ENCODE measurements at places on chromosomes 7 and 10.

GRCh38 chr10:43099928-43100327 is 23.1 kb downstream of the RET start:
- DNase-seq, result no peak

DNA sequence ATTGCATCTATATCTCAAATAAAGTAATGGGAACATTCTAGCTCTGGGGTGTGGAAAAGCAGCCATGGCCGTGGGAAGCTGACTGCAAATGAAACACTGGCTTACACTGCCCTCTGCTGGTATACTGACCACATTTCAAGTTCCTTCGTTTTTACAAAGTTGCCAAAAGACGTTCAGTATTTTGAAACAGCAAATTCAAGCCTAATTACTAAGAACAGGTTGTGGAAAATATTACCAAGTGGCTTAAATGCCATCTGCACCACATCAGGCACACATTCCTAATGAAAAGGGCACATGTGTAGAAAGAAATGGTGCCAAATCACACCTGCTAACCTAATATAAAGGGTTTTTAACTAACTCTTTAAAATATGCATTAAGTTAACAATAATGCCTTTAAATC is 83.9 kb downstream of the JAZF1 start:
- DNase-seq, result no peak

DNA sequence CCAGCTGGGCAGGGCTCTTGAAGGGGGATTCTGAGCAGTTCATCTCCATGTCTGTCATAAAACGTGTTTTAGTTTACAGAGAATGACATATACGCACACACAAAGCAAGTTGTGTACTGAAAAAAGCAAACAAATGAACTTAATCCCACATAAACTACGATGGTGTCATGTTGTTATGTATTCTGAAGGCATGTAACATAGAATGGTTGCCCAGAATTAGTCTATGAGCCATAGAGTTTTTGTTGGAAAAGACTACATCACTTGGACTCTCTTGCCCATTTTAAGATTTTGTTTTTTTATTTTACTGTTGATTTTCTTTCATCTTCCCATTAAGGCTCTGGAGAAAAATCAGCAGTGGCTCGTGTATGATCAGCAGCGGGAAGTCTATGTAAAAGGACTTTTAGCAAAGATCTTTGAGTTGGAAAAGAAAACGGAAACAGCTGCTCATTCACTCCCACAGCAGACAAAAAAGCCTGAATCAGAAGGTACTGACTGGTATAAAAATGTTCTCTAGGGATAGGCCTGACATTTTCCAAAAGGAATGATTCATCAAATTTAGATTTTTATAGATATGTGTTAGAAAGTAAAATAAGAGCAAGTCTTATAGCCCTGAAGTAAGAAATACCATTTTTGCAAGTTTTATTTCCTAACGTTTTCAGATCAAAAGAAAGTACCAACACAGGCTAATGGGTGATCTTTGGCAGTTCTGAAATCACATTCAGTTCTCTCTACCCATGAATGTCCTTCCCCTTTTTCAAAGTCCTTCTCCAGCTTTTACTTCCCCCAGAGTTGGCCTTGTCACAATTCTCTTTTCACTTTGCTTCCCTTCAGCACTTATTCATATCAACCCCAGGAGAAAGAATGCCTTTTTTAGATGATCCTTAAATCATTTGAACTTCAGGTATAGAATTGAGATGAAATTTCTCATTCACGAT is 18.9 kb downstream of the CEP55 start:
- no peak for DNase-seq

DNA sequence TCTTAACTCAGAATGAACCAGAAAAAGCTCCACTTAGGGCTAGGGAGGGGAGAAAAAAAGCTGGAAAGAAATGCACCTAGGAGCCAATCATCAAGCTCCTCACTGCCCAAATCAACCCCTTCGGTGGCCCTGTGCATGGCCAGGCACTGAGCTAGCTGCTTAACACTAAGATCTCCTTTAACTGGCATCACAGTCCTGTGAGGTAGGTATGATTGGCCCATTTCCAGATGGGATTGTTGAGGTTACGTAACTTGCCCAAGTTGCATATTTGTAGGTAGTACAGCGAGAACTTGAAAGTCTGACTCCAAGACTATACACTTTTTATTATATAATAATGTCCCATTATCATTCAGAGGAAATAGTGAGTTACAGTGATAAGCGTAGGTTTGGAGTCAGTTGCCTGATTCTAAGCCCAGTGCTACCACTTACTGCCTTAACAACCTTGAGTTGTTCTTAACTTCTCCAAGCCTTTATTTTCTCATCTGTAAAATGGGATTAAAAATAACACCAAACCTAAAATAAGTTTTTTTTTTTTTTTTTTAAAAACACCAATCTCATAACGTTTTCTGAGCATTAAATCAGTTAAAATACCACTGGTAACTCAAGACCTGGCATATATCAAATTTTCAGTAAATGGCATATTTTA is 37.2 kb upstream of the ACSL5 start:
- DNase-seq, result no peak

DNA sequence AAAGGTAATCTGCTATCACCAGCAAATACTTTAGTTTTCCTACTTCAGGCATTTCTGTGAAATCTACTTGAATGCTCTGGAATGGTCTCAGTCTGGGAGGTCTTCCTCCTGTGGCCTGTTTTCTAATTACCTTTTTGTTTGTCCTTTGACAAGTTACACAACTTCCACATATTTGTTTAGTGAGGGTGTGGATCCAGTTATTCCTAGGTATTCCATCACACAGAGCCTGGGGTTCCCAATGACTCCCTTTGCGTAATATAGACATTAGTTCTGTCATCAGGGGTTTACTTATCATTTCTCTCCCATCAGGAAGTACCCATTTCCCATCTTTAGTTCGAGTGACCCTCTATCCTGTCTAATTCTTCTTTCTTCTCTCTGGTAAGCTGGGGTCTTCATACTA is 28.1 kb upstream of the ELOVL3 start:
- no peak for DNase-seq

GRCh38 chr7:26233902-26234511 is 32.5 kb downstream of the CBX3 start:
- no peak for DNase-seq

DNA sequence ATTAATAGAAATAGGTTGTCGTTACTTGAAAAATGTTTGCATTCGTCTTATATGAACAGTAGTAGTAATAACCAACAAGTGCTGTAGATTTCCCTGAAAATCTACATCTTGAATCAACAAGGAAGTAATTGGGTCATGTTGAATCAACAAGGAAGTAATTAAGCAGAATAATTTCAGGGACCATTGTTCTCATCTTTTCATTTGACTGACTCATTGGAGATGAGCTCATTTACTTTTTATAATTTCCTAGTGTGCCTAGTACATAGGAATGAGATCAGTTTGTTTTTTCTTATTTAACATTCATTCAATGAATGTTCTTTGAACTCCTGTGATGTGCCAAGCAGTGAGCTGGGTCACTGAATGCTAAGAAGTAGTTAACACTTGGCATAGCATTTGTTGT is 8.2 kb downstream of the CLDN12 start:
- no peak for DNase-seq

- DNase-seq, result peak; percentile 49
Measured at GRCh38 chr10:131983780-131984179, 2.1 kb upstream of the BNIP3 start.
